ENCODE measurements at places on chromosomes 7 and 10. TPM values are rescaled to one million over a fixed set of nuclear protein-coding genes. Genes with fewer than 3 reads are reported as not detected.
A peak's percentile ranks its signal among the peaks of the same experiment; 100 is the strongest.

The GJC3 gene
- total RNA-seq, result not detected

The CALY gene
- not detected for total RNA-seq

- DNase-seq, result no peak
Measured at GRCh38 chr7:142864980-142865747, 10.3 kb downstream of the EPHB6 start.

The GRM3 gene
- total RNA-seq, result not detected

The LRRC18 gene
- 0.66 TPM for total RNA-seq

- DNase-seq, result peak; percentile 9
Measured at GRCh38 chr7:67788669-67789068, 792.0 kb downstream of the TYW1 start.

DNA sequence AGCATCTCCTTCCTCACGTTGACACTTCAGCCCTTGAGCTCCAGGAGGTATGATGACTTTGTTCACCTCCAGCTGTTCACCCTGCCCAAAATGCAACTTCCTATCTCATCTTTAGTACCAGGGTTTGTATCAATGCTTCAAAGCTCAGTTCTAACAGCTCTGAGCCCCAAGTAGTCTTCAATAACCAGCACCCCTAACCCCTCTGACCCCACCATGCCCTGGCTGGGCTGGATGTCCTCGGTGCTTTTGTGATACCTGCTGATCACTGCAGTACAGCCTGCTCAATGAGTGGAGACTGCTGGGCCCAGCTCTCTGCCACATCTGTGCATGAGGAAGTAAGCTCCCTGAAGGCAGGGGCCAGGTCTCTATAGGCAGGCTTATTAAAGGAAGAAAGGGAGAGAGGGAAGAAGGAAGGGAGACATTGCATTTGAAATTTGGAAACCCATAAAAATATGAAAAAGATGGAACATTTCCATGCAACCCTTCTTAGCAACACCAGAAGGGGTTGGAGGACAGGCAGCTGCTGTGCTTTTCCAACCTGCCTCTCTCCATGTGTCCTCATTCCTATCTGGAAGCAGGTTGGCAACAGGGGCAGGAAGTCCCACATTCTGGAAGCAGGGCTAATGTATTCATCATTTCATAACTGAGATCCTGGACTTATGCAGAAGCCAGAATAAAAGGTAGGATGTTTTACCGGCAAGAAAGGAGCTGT is 756.1 kb downstream of the GRID1 start:
- DNase-seq, result no peak

- DNase-seq, result no peak
Measured at GRCh38 chr10:25451401-25451800, 276.6 kb downstream of the GPR158 start.

The AKR1B15 gene
- not detected for total RNA-seq

GRCh38 chr7:54785261-54785660 is 26.2 kb upstream of the SEC61G start:
- no peak for DNase-seq

DNA sequence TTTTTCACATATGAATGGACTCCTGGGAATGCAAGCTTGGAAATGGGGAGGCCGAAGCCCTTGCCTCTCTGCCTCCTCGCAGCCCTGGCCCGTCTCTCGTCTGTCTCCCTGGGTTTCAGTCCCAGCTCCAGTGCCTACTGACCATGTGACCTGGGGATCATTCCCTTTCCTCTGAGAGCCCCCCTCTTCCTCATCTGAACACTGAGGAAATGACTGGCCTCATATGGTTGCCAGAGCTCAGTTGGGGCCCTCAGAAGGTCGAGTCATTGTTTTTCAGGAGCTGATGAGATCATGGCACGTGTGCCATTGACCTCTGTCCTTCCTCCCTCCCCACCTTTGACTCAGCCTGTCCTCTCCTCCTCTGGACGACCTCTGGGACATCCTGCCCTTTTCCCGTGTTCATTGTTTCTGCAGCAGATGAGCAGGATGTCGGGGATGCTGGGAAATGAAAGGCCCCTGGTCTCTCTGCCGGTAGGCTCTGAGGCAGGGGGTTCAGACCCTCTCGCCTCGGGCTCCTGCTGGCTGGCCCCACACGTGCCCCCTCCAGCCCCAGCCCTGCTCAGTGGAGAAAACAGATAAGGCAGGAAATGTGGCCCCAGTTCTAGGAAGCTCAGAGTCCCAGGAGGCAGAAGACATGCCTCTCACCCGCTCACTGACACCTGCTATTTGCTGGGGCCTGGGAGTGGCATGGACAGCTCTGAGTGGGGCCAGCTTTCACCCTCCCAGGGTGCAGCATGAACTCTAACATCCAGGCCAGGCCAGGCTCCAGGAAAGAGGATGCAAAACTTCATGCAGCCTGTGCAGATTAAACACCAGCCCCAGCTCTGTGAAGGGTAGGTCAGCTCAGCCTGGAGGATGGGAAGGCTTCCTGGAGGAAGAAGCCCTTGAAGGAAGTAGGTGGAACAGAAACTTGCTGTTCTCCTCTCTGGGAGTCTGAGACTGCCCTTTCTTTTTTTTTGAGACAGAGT is 8.3 kb upstream of the PPP1R35 start:
- DNase-seq, result peak; percentile 76

DNA sequence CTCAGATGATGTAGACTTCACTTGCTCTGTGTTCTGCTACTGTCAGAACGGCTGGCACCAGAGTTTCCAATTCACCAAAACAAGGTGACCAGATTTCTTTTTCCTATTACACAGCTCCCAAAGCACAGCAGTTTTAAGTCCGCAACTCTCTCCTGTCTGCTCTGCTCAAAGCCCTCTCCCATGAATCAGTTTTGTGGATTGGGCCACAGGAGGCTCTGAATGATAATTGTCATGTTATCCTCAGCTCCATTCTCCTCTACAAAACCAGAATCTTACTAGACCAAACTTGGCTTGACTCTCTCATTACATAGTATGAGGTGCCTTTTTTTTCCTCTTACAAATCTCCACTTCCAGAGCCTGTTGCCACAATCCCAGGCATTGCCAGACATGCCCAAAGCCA is 223.5 kb downstream of the SNX13 start:
- no peak for DNase-seq

The ANAPC16 gene
- total RNA-seq, result 54.2 TPM

- DNase-seq, result no peak
Measured at GRCh38 chr7:35657125-35657524, 37.8 kb downstream of the HERPUD2 start.

- DNase-seq, result no peak
Measured at GRCh38 chr7:128821724-128822123, 8.5 kb upstream of the FLNC start.

The ANKRD1 gene
- total RNA-seq, result under 0.01 TPM

- no peak for DNase-seq
Measured at GRCh38 chr10:114083040-114083439, 39.4 kb downstream of the ADRB1 start.

- DNase-seq, result peak; percentile 9
Measured at GRCh38 chr10:66586073-66586472, 339.8 kb upstream of the LRRTM3 start.

DNA sequence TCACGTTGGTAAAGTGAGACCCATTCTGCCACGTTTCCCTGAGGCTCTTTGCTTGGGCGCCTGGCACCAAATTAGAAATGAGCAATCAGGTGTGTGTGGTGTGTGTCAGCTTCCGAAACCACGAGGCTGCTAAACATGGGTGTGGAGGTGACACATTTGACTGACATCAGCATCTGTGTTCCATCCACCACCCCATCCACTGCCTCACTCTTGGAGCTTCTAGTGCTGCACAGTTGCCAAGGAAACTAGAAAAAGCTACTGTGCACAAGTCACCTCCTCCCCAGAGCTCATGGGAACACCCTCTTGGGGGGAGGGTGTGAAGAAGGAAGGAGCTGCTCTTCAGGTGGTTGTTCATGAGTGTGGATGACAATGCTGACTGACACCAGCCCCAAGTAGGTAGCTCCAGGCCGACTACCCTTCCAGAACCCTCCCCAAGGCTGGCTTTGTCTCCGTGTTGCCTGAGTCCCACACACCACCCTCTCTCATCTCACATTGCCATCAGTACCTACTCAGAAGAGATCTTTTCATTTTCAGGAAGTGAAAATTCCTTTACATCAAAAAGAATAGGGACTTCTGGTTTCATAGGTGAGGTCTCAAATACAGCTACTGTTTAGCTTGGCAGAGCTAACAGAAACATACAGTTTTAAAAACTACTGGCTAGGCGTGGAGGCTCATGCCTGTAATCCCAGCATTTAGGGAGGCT is 152.2 kb downstream of the TMEM178B start:
- no peak for DNase-seq

The MUC12 gene
- total RNA-seq, result 0.51 TPM

The SYT15 gene
- under 0.01 TPM for total RNA-seq

DNA sequence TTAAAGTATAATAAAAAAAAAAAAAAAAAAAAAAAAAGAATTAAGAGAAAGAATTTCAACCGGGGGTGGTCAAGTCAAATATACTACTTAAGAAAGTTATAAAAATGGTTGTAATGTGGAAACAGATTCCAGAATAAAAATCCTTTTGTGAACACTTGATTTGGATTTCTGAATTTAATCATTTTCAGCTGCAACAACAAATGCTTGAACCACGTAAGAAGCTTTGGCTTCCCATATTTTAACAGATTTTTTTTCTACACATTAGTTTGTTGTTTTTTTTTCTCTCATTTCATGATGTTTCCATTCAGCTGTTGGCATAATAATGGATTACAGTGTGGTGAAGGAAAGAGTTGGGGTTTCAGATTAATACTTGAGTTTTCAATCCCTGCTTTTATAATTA is 137.3 kb upstream of the AGR3 start:
- DNase-seq, result no peak

The HOGA1 gene
- total RNA-seq, result 1.5 TPM

DNA sequence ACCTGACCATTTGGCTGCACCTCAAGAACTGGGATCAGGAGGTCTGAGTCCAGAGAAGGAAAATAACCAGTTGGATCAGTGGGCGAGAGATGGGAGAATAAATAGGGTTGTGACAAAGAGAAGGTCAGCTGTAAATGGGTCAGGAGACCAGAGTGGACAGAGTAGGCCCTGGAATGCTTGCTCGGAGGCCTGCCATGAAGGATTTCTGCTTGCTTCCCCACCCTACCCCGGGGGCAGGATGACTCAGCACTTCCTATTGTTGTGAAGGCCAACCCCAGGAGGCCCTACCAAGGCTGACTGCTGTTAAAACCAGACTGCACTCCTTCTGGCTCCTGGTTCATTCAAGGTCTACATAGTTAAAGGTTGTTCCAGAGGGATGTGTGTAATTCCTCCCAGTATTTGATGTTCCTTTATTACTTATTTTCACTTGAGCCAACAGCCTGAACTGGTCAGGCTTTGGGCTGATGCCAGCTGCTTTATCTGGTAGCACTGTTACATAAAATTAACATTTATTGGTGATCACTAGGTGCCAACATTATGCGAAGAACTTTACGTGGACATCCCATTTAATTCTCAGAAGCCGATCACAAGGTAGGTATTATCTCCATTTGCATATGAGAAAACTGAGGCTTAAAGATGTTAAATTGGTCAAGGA is 27.3 kb upstream of the IFRD1 start:
- peak; percentile 89 for DNase-seq

DNA sequence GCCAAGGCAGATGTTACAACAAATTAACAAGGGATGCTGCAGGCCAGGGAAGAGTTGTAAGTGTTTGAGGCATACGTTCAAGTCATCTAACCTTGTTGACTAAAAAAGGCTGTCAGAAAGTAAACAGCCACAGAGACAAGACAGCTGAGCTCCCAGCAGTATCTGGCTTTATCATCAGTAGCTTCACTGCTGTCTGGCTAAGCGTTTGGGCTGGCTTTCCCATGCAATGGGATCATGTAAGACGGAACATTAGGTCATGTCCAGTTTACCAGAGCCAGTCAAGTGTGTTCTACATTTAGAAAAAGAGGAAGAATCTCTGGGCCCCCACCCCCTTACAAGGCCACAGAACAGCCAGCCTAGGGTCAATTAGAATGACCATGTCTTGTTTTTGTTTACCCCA is 51.3 kb upstream of the GSAP start:
- peak; percentile 39 for DNase-seq

The MLXIPL gene
- total RNA-seq, result 0.51 TPM

DNA sequence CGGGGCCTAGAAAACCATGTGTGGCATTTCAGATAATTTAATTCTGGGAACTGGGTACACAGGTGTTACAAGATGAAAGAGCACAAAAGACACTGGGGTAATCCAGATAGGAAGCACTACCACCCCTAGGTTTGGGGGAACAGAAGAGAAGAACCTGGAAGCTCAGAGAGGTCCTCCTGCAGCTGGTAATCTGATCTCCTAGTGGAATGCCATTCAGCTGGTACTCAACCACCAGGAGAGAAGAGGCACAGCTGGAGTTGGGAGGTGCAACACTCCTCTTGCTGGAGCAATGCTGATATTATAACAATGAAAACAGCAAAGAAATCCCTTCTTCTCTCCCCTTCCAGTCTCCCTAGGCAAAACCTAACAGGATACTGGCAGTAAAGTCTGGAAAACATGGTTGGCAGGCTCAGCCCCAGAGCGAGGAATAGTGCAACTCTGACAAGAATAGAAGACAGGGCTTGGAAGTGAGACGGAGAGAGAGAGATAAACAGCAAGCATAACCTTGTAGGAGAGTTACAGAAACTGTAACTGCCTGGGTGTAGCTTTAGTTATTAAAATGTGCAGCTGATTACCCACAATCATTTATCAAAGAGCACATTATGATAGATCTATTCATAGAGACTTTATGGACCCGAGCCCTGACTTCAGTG is 35.0 kb downstream of the NRF1 start:
- DNase-seq, result no peak

- no peak for DNase-seq
Measured at GRCh38 chr7:82715344-82715743, 271.8 kb upstream of the CACNA2D1 start.

The THSD7A gene
- total RNA-seq, result 0.83 TPM

The OR9A2 gene
- total RNA-seq, result not detected

GRCh38 chr7:41319581-41319980 is 383.3 kb downstream of the INHBA start:
- DNase-seq, result no peak

- no peak for DNase-seq
Measured at GRCh38 chr7:44066111-44066460, 719 bp upstream of the PGAM2 start.

DNA sequence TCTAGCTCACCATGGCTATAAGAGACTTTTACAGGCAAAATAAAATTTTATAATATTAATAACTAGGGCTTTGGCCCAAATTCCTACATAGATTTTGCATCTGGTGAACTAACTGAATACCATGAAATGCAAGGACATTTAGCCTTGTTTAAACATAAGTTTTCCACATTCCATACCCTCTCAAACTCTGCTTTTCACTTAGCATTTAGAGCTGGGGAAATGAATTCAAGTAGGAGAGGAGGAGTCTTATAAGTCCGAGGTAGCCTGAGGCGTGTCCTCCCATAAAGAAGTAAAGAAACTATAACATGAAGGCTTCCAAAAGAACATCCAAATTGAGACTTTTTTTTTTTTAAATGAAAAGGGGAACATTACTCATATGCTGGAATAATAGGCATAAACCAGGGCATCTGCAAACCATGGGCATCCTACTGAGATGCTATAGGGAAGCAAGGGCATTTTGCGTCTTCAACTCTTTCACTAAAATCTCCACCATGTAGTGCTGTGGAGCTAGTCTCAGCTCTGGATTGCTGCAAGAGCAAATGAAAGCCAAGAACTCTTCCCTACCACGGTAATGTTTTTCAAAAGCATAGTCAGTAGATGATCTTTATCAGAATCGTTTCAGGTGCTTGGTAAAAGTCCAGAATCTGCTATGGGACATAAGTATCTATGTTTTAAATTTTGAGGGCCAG is 79.1 kb downstream of the PALS2 start:
- DNase-seq, result no peak

The PLXNA4 gene
- total RNA-seq, result 1.2 TPM
